ENCODE measurements at places on chromosomes 11 and 22.
A peak's percentile ranks its signal among the peaks of the same experiment; 100 is the strongest.

- DNase-seq, result no peak
These were observed 18.2 kb downstream of the UBASH3B start for GRCh38 chr11:122673701-122674100.

GRCh38 chr22:37636186-37636948, 3.1 kb upstream of the SH3BP1 start:
- no peak for DNase-seq

- DNase-seq, result no peak
These were observed 123.1 kb downstream of the CD44 start for GRCh38 chr11:35262056-35262455.

DNA sequence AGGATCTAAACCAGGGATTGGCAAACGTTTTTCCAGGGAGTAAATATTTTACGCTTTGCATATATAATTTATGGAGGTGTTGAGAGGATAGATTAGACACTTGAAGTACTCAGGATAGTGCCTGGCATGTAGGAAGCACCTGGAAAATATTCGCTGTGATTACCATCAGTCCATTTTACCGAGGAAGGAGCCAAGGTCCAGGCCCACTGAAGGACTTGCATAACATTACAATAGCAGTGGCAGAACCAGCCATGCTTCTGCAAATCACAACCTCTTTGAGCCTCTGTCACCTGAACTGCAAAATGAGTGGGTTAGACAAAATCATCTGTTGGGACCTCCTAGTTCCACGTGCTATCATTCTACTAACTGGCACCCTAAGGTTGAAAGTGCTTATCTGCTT, 5.4 kb downstream of the FUT4 start:
- no peak for DNase-seq

DNA sequence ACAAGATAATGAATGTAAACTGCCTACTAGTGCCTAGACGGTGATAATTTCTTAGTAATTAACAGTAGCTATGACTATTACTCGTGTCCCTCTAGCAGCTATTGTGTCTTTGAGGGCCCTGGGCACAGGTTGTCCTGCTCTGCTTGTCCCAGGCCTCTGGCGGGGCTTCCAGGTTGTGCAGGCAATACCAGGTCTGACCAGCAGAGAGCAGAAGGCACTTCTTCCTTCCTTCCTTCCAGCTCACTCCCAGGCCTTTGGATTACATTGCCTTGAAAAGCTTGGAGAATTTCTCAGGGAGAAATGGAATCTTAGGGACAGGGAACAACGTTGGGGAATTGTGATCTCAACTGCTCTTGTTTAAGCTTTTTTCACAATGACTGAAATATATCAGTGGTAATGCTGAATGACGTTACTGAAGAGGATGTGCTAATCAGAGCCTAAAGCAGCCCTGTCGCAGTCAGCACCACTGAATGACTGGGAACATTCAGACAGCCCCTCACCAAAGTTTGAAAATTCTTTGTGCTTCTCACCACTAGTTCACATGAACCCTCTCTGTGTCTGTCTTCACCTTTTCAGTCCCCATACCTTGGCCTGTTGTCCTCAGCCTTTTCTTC, 8.4 kb upstream of the CCKBR start:
- DNase-seq, result peak; percentile 51

DNA sequence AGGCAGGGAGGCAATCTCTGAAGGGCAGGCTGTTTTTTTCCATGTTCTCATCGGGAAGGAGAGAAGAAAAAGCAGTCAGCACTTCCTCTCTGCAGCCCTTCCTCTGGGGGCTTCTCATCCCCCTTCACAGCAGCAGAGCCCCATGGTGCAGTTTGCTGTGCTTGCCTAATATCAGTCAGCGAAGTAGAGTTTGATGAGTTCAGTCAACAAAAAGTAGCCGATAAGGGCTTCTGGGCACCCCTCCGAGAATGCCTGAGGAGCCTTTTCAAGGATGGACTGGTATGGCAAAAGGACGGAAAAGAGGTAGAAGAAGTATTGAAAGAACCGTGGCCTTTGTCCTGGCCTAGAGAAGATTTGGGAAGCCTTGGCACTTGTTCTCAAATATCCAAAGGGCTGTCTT, 55.6 kb downstream of the NAV2 start:
- no peak for DNase-seq

- DNase-seq, result no peak
These were observed 9.7 kb upstream of the APOL4 start for GRCh38 chr22:36211237-36211861.

DNA sequence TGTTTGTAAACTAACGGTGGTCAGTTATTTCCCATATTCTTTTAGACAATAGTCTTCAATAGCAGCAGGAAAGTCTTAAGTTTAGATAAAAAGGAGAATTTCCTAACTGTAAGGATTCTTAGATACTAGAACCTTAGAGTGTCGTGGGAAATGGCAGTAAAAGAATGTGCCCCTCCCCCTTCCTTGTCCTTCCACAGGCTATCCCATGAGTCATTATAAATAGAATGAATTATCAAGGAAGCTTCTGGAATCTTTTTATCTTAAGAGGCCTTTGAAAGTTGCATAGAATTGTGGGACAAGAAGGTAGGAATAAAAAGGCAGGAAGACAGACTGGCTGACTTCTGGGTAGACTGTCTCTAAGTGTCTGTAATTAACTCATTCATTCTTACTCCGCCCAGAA, 165.2 kb upstream of the TBCEL start:
- no peak for DNase-seq

DNA sequence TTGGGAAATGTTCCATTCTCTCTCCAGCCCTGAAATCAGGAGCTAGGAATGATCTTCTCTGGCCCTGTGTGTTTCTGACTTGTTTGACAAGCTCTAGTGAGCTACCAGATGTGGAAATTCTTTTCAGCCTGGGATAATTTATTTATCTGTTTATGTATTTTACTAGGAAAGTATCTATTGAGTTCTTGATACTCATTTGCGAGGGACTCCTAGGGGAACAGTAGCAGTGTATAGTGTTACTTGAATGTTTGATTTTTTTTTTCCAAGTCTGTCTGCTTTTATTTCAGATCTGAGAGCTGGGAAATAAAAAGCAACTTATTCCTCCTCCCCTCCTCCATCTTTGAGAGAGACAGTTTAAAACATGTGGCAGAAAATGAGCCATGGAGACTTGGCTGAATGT, 92.5 kb downstream of the ALX4 start:
- DNase-seq, result no peak

GRCh38 chr11:111438168-111438567, 59.1 kb upstream of the POU2AF1 start:
- no peak for DNase-seq

- no peak for DNase-seq
These were observed 863.2 kb upstream of the CHORDC1 start for GRCh38 chr11:91086028-91086427.

GRCh38 chr11:63813563-63814382, 517 bp downstream of the SPINDOC start:
- peak; percentile 56 for DNase-seq

DNA sequence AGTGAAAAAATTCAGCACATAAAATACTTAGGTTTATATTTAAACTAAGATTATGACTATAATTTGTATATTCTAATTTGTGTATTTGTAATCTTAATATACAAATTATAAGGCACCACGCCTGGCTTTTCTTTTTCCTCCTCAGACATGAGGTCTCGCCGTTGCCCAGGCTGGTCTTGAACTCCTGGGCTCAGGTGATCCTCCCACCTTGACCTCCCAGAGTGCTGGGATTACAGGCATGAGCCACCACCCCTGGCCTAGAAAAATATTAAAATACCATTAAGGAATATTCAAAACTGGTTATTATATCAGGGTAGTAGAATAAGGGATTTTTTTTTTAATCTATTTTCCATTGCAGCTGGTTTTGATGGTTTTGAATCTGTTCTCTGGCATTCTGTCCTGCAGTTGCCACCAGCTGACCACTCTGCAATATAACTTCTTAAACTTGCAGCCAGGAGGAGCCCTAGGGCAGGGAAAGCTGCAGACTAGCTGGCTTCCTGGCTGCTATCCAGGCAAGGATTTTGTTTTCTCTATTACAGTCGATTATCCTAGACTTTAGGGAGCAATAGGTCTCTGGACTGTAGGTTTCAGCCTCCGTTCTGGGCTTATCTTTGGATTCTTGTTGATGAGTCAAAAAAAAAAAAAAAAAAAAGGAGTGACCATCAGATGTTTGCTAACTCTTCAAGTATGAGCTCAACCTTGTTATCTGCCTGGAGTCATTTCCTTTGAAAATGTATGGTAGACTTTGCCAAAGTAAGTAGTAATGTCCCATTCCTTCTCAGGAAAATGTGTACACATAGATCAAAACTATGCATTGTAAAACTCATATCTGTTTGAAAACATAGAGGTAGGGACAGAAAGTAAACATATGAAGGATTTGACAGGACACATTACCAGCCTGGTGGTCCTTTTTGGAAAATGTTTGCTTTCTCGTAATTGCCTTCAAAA, 13.2 kb downstream of the POLA2 start:
- peak; percentile 72 for DNase-seq

- DNase-seq, result peak; percentile 14
These were observed 30.4 kb upstream of the TRIM29 start for GRCh38 chr11:120168108-120168959.

- DNase-seq, result no peak
These were observed 16.9 kb upstream of the CD81 start for GRCh38 chr11:2360081-2360642.

- no peak for DNase-seq
These were observed 72.5 kb downstream of the GLYATL1 start for GRCh38 chr11:59011655-59012397.

GRCh38 chr22:46622081-46622521, 1.9 kb downstream of the GRAMD4 start:
- DNase-seq, result no peak

GRCh38 chr11:44505581-44506054, 59.8 kb upstream of the CD82 start:
- DNase-seq, result no peak

- no peak for DNase-seq
These were observed 5.3 kb downstream of the NLRP6 start for GRCh38 chr11:283405-284104.

GRCh38 chr11:130181295-130182272, 22.0 kb downstream of the ST14 start:
- peak; percentile 76 for DNase-seq

DNA sequence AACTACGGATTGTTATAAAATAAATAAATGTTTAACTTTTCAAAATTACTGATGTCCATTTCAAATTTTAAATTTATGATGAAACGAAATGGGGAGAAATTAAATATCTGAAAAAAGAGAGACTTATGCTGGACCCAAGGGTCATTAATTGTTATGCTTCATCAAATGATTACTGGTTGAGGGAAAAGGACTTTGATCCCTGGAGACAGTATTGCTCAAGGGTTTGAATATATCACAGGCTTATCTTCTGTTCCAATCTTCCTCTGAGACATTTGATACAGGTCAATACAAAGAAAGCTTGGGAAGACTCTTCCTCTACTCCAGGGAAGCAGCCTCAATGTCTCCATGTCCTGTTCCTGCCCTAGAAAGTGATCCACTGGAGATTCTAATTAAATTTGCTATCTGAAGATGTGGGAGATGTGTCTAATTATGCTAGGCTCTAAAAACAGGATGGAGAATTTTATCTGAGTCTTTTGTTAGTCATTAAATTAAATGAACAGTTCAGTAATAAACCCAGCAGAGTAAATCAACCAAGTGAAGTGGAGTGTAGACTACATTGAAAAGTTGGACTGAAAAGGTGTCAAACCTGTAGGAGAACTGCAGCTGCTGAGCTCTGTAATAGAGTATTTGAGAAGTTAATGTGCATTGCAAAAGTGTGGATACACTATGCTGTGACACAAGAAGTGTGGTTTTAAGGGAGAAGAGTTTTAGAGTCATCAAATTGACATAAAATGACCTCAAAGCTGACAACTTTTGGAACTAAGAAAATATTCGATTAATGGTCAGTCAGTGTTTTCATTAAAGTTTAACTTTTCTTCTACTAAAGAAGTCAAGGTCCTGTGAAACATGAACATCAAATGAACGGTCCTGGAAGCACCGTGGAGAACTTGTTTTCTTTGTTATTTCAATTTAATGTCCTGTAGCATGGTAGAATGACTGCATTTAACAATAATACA, 623.7 kb upstream of the CCDC90B start:
- no peak for DNase-seq

DNA sequence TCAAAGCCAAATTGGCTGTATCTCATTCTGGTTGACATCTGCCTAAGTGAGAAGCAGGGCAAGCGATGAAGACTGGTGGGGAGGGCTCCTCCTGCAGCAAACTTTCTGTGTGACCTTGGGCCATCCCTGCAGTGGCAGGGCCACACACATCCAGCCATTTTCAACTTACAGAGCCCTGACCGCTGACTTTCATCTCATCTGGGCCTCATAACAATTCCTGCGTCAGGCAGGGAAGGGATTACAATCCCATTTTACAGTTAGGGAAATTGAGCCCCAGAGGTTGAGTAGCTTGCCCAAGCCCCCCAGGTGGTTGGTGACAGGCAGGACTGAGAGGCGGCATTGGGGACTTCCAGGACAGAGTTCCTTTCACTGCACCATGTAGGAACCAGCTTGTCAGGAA, 21.9 kb downstream of the TPBGL start:
- peak; percentile 1 for DNase-seq

GRCh38 chr11:112881461-112881860, 79.8 kb upstream of the NCAM1 start:
- peak; percentile 16 for DNase-seq

DNA sequence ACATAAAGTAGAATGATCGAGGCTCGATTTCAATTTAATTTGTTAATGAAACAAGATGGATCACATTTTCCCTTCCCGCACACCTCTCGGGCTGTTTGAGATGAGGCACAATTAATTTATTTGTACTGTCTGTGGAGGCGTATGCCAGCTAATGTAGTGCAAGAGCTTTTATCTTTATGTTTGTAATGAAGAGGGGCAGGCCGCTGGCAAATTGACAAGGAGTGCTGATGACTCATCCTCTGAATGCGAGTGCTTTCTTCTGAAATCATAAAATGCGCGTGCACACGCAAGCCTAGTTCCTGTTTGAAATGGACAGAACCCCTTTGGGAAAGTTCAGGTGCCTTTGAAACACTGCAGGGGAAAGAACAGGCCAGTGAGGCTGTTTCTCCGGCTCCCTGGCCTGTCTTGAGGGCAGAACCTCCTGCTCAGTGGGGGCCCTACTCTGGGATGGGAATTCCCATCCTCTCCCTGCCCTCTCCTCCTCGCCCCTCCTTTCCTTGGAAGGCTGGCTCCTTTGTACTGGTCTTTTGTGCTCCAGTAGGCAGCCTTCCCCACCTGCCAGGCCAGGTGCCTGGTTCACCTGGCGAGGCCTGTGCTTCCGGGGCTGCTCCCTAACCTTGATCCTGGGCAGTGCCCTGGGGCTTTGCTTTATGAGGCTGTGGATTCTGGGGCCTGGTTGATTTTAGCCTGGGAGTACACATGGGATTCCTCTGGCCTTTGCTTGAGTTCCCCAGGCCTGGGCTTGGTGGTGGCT, 50.3 kb downstream of the TEAD1 start:
- peak; percentile 91 for DNase-seq

DNA sequence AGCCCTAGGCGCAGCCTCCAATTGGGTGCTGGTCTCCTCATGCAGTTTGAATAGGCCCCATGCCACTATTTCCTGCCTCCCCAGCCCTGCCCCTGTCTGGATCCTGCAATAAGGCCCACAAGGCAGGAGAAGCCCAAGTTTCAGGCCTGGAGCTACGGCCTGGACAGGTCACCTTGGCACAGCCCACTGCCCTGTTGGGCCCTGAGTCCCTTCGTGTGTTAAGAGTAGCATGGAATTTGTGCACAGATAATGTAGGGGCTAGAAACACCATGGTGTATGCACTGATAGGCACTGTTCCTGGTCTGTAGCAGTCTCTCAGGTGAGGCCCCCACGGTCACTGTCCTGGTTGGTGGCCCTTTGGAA, 20.1 kb downstream of the CDC45 start:
- no peak for DNase-seq

- no peak for DNase-seq
These were observed 736.0 kb upstream of the CCDC90B start for GRCh38 chr11:84022201-84022600.

All from left colon (tissue), 2 donors.